IMR-90 (cell line): ENCODE measurements at places on chromosomes 12 and 14. TPM values are rescaled to one million over a fixed set of nuclear protein-coding genes. Genes with fewer than 3 reads are reported as not detected.

GRCh38 chr14:89382487-89382886, 34.5 kb downstream of the FOXN3 start:
- H3K4me3 ChIP-seq: no peak overlapping the region
- DNase-seq: no peak
- no peaks in the 10 kb centered on the region for H3K27me3 ChIP-seq
- H3K27ac ChIP-seq: no peak overlapping the region
- H3K36me3 ChIP-seq: peaks cover 3% of the 10 kb centered on the region; the same call in 1 of the 2 replicates

The SPPL3 gene
- 1.6 and 3.6 TPM in 2 replicates for total RNA-seq

DNA sequence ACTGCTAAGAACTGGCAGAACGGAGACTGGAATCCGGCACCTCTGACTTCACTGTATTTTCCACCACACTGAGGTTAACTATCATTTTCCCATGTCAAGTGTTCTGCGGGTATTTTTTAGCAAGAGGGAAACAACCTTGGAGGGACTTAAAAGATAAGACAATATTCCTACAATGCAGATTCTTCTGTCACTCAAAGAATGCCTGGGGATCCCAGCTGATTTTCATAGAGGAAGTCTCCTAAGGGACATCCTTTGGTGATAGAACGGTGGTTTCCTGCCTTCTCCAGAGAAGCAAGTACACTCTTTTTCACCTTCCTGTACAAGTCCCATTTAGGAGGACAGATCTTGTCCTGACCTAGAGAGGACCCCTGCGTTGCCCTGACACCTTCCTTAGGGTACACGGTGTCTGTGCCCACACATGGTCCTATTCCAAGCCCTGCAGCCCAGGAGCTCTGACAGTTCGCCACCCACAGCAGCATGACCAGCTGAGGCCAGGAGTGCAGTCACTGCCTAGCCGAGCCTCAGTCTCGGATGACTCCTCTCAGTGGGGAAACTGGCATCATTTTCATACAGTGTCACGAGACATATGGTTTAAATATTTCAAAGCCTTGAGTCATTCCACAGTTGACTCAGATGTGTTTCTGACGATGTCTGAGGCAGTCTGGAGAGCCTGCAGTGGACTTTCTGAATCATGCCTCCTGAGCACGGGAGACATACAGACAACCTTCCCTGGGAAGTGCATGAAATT, 181.3 kb upstream of the FKBP4 start:
- H3K4me1 ChIP-seq: peaks cover 27% of the 10 kb centered on the region
- H3K36me3 ChIP-seq: peaks cover 26% of the 10 kb centered on the region
- DNase-seq: peak; percentile 99
- no peak overlapping the region for H3K4me3 ChIP-seq
- peak overlapping the region; percentile 77 for H3K27ac ChIP-seq

The TCL1B gene
- not detected in 2 replicates for total RNA-seq

GRCh38 chr12:76921100-76921471, 42.3 kb upstream of the CSRP2 start:
- no peak overlapping the region for H3K4me3 ChIP-seq
- no peak for DNase-seq
- H3K27me3 ChIP-seq: no peaks in the 10 kb centered on the region
- H3K27ac ChIP-seq: no peak overlapping the region

The FOXN4 gene
- not detected in 2 replicates for total RNA-seq
